ENCODE measurements at places on chromosomes 1 and 21.

DNA sequence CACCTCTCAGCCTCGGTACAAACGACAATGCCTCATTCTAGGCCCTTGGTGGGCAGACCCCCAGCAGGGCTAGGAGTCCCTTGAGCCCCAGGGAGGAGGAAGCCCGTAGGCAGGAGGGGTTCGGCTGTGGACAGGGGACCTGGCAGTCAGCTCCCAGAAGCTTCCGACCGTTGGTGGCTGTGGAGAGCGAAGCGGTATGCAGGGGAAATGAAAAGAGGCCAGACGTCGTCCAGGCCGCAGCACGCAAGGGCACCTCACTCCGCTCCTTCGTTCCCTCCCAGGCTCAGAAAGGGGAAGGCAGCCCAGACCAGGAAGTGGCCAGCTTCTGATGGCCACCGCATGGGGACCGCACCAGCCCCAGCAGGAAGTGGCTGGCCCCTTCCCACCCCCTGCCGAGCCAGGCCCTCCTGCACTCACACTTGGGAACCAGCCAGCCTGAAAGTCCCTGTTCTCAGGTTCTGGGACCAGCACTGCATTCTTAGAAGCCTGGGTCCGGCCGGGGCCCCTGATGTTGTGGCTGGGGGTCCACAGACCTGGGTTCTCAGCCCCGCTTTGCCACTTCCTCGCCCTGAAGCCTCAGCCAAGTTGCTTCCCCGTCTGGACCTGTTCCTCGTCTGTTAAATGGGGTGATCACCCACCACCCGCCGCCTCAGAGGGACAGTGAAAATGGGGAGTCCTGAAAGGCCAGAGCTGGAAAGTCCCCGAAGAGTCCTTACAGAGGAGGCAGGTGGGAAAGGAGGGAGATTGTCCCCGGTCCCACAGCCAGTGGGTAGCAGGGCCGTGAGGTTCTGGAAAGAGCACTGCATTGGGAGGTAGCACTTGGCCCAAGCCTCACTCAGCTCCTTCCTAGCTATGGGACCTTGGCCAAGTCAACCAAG lies 104.0 kb upstream of the RUNX3 start:
- no peak for DNase-seq

DNA sequence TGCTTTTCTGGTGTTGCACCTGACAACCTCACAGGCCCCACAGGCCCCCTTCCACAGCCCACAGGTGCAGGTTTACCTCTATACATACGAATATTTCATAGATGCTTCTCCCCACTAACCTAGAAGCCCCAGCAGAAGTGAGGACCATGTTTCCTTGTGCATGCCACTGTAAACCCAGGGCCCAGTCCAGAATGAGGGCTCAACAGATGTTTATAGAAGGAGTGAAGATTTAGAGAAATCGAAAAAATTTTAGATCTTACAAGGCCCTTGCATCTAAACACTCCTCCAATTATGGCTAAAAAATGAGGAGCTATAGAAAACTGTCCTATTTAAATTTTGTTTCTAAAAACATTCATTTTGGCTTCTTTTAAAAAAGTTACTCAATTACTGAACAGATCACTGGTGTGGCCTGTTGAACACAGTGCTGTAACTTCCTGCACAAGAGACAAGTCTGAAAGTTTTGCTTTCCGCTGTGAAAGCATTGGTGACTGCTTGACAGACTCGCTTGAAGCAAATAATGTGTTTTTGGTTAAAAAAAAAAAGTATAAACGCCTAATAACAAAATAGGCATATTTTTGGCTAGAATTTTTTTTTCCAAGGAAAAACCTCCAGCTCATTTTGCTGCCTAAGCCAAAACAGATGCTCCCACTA lies 1.2 kb downstream of the ABCB10 start:
- DNase-seq = no peak

DNA sequence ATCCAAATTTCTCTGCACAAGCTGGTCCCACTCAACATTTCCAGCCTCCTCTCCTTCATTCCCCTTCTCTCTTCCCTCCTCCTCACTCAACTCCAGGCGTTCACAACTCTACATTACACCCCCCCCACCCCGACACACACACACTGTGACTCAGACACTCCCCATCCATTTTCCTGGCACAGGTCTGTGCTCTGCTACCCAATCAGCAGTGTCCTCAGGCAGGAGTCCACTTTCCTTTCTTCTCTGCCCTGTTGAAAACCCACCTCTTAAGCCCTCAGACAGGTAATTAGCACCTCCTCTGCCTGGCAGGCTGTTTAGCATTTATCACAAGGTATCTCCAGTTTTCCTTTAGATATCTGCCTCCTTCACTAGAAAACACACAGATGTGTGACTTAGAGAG lies 8.8 kb upstream of the LMX1A start:
- no peak for DNase-seq

- DNase-seq = no peak
These were observed 3.8 kb downstream of the EFNA3 start for GRCh38 chr1:155082301-155083051.

DNA sequence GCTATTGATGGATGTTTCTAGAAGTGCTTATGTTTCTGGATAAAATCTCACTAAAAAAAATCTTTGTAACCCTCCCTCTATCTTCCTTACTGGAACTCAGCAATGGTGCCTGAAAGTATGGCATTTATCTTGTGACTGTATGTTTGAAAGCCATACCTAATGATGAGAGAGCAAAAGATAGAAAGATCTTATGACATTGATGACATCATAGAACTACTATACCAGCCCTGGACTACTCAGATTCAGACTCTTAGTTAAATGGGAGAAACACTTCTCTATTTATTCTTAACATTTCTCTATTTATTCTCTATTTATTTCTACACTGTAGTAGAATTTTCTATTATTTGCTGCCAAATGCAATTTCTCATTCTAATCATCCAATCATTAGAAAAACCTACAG lies 32.7 kb upstream of the SYCP1 start:
- DNase-seq = no peak

GRCh38 chr1:40783001-40783905 lies at the start of gene KCNQ4:
KCNQ4 (plus strand) TSS chr1:40783787; CDS start chr1:40784094, 307 bp downstream.
- DNase-seq = no peak

Measured in stimulated activated CD4-positive, alpha-beta T cell treated with anti-CD3 and anti-CD28 coated beads, Interleukin-15, amount 100 ng/mL, for 48 hours (primary cell).